Renal pelvis (tissue), 12 donors: ENCODE measurements at places on chromosomes 12 and 14. TPM values are rescaled to one million over a fixed set of nuclear protein-coding genes. Genes with fewer than 3 reads are reported as not detected.
A peak's percentile ranks its signal among the peaks of the same experiment; 100 is the strongest.

FGF23 gene
- polyA plus RNA-seq = not detected

DNA sequence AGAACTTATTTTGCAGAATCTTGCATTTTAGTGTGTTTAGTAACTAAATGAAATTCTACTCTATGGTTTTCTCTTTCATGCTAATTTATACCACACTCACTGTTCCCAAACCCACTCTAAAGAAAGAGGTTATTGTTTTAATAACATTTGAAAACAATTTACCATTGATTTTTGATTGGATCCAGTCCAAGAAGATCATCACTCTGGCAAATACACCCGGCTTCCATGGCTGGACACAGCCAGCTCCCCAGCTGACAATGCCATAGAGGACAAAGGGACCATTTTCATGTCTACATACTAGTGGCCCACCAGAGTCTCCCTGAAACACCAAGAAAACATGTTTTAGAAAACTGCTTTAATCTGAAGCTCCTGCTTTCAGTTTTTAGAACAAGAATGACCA is 42.4 kb downstream of the OVCH1 start:
- no peak for DNase-seq

DNA sequence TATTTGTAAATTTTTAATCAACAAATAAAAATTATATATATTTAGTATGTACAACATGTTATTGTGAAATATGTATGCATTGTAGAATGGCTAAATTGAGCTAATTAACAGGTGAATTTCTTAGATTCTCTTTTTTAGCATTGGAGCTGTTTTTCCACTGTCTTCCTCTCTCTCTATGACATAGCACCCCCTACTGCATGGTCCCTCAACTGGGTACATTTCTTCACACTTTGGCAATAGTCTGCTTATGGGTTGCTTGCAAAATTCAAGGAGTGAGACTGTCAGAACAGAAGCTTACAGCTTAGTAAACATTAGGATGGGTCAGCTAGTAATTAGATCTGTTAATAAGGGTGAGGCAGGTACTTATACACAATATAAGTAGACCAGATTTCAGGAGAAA is 658.5 kb upstream of the MGAT4C start:
- peak; percentile 5 for DNase-seq

GRCh38 chr12:121455766-121456420 is 56.0 kb downstream of the RNF34 start:
- DNase-seq = no peak

DNA sequence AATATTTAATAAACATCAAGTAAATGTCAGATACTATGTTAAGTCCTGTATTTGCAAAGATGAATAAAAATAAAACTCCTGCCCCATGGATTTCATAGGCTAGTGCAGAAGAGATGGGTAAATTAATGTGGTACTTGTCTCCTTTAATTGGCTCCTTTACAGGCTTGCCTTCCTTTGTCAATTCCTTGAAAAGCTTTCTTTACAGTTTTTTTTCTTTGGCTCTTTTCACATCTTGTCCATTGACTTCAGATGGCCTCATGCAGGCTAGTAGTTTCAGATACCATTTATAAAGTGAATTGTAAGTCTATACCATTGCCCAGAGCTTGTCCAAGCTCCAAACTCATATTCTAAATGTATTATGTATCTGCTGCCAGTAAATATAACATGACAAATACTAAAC is 128.7 kb upstream of the GARIN2 start:
- DNase-seq = no peak

RNASE2 gene
- polyA plus RNA-seq = 1.6 TPM

DNA sequence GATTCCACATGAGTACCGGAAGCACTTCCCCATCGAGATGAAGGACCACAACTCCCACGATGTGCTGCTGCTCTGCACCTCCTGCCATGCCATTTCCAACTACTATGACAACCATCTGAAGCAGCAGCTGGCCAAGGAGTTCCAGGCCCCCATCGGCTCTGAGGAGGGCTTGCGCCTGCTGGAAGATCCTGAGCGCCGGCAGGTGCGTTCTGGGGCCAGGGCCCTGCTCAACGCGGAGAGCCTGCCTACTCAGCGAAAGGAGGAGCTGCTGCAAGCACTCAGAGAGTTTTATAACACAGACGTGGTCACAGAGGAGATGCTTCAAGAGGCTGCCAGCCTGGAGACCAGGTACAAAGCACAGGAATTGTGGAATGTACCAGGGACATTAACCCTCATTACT is 22.4 kb upstream of the GALNT16 start:
- no peak for DNase-seq

SMCO2 gene
- 0.23 TPM for polyA plus RNA-seq

- no peak for DNase-seq
Observed at GRCh38 chr14:61328626-61329262, 7.4 kb downstream of the PRKCH start.

DNA sequence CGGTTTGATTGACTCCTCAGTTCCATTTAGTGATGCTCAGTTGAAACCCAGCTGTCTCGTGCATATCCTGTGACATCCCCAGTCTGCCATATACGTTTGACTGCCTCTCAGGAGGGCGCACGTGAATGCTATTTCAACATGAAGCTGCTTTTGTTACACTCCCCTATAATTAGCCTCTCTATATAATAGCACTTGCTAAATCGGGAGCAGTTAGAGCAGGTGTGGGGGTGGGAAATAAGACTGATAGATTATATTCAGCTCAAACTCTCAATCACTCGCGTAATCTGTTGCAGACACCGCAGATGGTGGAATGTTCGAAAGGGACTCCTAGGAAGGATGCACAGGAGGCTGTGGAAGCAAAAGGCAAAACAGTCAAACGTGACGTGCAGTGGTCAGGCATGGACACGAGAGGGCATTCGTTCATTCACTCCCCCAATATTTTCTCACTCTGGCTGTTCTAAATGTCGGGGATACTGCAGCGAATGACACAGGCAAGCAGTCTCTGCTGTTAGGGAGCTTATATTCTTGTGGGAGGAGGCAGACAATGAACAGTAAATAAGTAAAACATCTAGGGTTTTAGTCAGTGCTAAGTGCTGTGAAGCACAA is 29.8 kb downstream of the KCNA1 start:
- DNase-seq = no peak

MYO1H gene
- 1.5 TPM for polyA plus RNA-seq

- no peak for DNase-seq
Observed at GRCh38 chr12:22399464-22400180, 65.1 kb upstream of the ST8SIA1 start.

XPOT gene
- polyA plus RNA-seq = 67.9 TPM

RHOJ gene
- polyA plus RNA-seq = 21.0 TPM

KIF26A gene
- polyA plus RNA-seq = 12.6 TPM

DNA sequence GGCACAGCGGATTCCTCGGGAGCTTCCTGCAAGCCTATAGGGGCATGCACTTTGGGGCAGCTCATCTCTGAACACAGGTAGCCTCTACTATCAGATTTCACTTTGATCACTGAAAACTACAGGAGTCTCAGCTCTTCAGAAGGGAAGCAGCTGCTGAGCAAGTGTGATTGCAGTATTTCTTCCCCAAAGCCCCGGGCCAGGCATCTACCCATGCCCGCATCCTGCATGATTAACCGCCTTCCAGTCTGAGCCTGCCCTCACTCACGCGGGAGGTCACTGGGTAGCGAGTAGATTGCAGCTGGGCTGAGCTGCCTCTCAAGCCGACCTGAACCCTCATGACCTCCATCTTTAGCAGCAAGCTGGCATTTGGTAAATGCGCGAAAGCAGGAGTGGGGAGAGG is 334.7 kb downstream of the DPF3 start:
- peak; percentile 47 for DNase-seq

GRCh38 chr14:55814064-55814463 is 234.1 kb downstream of the KTN1 start:
- no peak for DNase-seq

DUSP16 gene
- polyA plus RNA-seq = 28.4 TPM

GRCh38 chr14:22046063-22046462 is 372.4 kb upstream of the OR4E1 start:
- no peak for DNase-seq

DNA sequence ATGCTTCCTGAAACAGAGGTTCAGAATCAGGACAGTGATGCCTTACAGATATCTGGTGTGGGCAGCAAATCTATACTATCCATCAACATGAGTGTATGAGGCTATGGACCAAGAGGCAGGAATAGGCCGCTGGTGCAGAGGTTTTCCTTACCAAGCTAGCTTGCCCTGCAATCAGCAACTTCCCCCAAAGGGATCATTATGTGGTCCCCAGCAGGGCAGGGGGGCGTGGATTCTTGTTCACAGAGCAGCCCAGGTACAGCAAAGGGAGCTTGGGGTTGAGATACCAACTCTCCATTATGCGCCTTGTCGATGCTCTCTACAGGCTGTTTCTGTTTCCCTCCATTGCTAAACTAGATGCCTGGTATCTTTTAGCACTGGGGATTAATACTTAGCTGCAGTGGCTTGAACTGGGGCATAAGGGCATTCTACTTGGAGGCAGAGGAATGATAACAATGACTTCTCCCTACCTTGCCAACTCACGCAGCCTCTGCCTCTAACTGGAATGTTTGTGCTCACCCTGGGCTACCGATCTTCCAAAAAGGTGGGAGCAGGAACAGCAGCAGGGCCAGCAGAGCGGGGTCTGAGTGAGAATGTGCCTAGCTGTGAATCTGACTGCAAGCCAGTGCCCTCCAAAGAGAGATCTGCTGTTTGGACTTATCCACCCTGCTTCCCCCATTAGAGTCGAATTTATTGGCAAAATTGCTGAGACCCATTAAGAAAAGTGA is 10.3 kb upstream of the KRT1 start:
- no peak for DNase-seq

DNA sequence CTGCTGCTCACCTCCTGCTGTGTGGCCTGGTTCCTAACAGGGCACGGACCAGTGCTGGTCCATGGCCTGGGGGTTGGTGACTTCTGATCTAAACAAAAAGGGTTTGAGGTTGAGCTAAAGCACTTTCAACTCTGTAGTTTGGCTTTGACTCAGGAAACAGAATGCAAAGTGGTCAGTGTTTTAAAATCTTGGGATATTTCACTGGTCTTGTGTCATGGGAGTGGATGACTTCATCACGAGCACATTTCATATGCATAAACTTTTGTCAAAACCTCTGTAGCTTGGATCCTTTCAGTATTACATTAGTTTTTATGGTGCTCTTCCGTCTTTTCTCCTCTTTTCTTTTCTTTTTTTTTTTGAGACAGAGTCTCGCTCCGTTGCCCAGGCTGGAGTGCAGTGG is 25.6 kb downstream of the FAM161B start:
- DNase-seq = no peak

DNA sequence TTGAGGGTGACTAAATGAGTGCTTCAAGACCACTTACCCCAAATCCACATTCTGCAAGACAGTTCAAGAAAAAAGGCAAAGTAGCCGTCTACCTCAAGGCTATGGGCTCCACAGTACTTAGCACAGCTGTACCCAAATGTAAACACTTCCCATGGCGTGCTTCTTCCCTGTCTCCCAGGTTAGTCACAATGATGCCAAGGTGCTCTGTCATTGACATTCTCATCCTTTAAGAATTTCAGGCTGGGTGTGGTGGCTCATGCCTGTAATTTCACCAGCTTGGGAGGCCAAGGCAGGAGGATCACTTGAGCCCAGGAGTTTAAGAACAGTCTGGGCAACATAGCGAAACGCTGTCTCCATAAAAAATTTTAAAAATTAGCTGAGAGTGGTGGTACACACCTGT is 51.2 kb upstream of the CERS5 start:
- DNase-seq = no peak

GRCh38 chr14:91577632-91578233 is 67.6 kb upstream of the PPP4R3A start:
- no peak for DNase-seq

- no peak for DNase-seq
Observed at GRCh38 chr12:111029732-111030131, 109.4 kb upstream of the MYL2 start.

- peak; percentile 86 for DNase-seq
Observed at GRCh38 chr14:61130512-61131260, 149.6 kb downstream of the SLC38A6 start.

DNA sequence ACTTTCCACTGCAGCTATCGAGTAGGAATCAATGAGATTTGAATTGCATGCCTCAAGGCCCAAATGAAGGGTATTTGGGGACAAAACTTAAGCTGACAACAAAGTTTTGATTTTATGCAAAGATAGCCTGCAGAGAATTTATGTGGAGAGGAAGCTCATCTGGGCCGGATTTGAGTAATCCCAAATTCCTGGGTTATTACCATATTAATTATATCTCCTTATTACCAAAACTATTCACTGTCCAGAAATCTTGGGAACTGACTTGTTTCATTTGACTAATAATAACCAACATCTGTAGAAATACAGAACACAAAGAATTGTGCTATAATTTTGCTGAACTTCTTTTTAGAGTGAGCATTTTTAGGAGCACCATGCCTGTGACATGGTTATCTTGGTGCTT is 70.4 kb downstream of the KITLG start:
- no peak for DNase-seq

DNA sequence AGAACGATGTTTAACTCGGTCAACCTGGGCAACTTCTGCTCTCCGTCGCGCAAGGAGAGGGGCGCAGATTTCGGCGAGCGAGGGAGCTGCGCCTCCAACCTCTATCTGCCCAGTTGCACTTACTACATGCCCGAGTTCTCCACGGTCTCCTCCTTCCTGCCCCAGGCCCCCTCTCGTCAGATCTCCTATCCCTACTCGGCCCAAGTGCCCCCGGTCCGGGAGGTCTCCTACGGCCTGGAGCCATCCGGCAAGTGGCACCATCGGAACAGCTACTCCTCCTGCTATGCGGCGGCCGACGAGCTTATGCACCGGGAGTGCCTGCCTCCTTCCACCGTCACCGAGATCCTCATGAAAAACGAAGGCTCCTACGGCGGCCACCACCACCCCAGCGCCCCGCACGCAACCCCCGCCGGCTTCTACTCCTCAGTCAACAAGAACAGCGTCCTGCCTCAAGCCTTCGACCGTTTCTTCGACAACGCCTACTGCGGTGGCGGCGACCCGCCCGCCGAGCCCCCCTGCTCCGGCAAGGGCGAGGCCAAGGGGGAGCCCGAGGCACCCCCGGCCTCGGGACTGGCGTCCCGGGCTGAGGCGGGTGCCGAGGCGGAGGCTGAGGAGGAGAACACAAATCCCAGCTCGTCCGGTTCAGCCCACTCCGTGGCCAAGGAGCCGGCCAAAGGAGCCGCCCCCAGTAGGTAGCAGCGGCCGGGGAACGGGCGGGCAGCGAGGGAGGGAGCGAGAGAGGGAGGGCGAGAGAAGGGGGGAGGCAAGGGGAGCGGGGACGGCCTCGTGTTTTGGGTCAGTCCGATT is 513 bp downstream of the HOXC11 start:
- no peak for DNase-seq

RNASE1 gene
- 202 TPM for polyA plus RNA-seq

SERPINA9 gene
- polyA plus RNA-seq = not detected

DNA sequence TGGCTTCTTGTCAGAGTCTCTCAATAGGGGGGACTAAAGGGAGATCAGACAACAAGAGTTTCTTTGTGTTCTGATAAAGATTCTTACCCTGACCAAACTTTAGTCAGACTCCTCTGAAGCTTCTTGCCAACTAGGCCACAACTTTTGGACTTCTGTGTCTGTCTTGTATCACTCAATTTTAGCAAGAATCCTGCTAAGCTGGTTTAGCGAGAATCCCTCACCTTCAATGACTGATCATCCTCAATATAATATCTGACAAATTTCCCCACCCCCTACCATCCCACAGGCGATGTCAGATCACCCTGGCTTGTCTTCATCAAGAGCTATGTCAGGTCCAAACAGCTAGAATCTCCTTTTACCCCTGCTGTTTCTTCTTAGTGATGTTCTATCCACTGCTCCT is 215.2 kb downstream of the RASSF9 start:
- DNase-seq = no peak

RNASE3 gene
- 0.52 TPM for polyA plus RNA-seq

- DNase-seq = no peak
Observed at GRCh38 chr12:100674036-100674888, 100.8 kb downstream of the GAS2L3 start.

SRRM4 gene
- polyA plus RNA-seq = 0.03 TPM
